ENCODE measurements at places on chromosomes 5 and 9.

GRCh38 chr5:60178101-60178500, 284.6 kb upstream of the PDE4D start:
- no peak for DNase-seq

DNA sequence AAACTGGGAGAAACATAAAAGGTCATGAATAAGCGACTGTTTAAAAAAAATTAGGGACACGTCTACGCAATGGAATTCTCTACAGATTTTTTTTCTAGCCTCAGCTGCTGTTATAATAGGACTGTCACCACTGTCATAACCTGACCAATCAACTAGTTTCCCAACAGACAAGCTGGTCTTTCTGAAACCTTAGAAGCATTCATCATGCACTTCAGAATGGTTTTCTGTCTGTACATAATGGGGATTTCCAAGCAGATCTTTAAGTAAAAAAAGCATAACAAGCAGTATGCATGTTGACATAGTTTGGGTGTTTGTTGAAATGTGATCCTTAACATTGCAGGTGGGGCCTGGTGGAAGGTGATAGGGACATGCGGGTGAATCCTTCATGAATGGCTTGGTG, 58.3 kb upstream of the SEMA6A start:
- DNase-seq: no peak

DNA sequence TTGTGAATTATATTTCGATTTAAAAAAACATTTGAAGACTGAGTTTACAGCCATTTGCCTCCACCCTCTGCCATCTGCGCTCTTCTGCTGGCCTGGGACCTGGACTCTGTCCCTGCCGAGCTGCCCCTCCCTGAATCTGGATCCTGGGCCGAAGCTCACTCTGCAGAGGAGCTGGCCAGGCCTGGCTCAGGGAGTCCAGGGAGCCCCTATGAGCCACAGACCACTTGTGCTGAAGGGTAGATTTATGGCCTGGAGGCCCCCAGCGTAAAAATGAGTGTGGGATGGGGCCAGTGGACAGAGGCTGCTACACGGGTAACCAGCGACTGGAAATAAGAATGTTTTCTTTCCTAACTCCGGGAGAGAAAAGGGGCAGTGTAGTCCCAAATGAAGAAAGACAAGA, 129.8 kb downstream of the FGF18 start:
- no peak for DNase-seq

- no peak for DNase-seq
Observed at GRCh38 chr5:139185589-139185988, 12.6 kb downstream of the SIL1 start.

GRCh38 chr9:89923961-89924504, 319.2 kb downstream of the GADD45G start:
- peak; percentile 34 for DNase-seq

DNA sequence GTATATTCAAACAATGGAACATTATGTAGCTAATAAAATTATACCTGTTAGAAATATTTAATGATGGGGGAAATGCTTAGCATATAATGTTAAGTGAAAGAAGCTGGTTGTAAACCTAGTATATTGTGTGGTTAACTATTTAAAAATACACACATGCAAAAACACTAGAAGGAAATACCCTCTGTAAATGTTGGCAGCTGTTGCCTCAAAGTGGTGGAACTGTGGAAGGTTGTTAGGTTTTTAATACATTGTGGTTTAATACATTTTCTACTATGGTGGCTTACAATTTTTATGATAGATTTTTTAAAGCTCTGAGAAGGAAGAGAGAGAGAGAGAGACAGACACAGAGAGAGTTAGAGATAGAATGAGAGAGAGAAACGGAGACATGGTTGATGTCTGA, 74.9 kb downstream of the COL15A1 start:
- no peak for DNase-seq

Measured in activated CD8-positive, alpha-beta T cell treated with anti-CD3 and anti-CD28 coated beads, Interleukin-2, amount 10 ng/mL, durations not matched to agents 7 days and 5 days (primary cell).